Thymus (tissue), 14 donors: ENCODE measurements at places on chromosomes 1 and 21. TPM values are rescaled to one million over a fixed set of nuclear protein-coding genes. Genes with fewer than 3 reads are reported as not detected.

DSCAM gene
- total RNA-seq: 0.05 TPM

DNA sequence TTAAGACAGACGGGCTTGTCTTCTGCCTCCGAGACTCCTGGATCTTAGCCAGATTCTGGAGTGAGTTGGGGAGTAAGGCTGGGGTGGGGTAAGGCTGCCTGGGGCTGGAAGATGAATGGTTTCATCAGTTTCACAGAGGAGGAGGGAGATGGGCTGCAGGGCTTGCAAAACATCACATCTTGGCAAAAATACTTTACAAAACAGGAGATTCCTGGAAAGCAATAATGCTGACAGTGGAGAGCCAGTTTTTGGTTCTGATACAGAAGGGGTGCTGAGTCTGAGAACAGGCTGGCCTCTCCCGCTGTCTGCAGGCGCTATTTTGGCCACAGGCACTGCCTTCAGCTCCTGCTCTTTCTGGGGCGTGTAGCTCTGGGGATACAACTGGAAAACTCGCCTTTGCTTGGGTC is 83.4 kb upstream of the KCNE2 start:
- no peak for DNase-seq

- no peak for DNase-seq
Observed at GRCh38 chr21:46221664-46222435, 6.7 kb downstream of the LSS start.

DNA sequence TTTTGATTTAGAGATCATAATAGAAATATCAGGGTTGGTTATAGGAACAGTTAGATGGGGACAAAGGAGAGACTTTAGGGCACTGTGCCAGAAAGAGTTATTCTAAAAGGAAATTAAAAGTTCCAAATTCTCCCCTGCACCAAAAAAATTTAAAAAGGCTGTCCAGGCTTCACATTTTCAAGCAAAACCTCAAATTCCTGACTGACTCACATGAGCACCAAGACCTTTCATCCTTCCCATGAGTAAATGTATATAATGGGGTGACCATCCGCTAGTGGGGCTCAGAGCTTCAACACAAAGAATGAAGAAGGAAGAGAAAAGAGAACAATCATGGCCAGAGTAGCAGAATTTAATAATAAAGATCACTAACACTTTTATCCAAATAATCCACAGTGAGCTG is 131.6 kb upstream of the MROH9 start:
- DNase-seq: no peak

GRCh38 chr1:46284058-46284457 is 19.4 kb downstream of the LRRC41 start:
- no peak for DNase-seq

SHE gene
- total RNA-seq: 2.7 TPM

PRDX6 gene
- 88.1 TPM for total RNA-seq

DNA sequence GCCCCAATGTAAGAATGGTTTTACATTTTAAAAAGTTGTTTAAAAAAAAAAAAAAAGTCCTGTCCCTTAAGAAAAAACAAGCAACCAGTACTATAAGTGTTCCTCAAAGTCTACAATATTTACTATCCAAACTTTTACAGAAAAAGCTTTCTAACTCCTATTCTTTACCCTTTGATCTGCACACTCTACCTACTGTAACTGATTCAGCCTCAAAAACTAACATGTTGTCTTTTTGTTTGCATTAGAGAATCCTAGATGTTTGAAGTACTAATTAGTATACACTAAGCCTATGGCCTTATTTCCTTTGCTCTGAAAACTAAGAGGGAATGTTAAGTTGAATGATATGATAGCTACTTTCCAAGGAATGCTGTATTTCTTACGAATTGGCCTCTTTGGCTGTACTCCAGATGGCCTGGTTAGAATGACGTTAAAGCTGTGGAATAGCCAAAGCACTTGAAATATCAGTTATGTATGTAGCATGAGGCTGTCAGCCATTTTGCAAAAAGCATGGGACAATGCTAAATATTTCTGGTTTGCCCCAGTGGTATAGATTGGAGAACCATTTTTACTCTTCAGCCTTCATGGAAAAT is 234.8 kb downstream of the GPR52 start:
- no peak for DNase-seq

DNA sequence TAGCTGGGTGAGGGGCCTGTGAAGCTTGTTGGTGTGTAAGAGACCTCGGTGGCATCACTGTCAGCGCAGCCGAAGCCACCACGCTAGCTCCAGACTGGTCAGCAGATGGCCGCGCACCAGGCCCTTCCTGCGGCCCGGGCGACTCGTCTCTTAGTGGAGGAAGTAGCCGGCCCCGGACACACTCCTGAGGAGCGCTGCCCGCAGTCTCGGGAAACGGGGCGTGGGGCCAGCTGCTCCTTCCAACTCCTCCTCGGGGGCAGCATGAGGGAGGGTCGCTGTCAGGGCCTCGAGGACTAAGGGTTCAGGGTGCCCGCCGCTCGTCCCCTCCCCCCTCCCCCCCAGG is 20.4 kb downstream of the H3-3A start:
- DNase-seq: no peak

RUNX3 gene
- 4.9 TPM for total RNA-seq

LCE3D gene
- not detected for total RNA-seq

UBE2G2 gene
- total RNA-seq: 32.8 TPM

TDRD10 gene
- total RNA-seq: 0.47 TPM

DNA sequence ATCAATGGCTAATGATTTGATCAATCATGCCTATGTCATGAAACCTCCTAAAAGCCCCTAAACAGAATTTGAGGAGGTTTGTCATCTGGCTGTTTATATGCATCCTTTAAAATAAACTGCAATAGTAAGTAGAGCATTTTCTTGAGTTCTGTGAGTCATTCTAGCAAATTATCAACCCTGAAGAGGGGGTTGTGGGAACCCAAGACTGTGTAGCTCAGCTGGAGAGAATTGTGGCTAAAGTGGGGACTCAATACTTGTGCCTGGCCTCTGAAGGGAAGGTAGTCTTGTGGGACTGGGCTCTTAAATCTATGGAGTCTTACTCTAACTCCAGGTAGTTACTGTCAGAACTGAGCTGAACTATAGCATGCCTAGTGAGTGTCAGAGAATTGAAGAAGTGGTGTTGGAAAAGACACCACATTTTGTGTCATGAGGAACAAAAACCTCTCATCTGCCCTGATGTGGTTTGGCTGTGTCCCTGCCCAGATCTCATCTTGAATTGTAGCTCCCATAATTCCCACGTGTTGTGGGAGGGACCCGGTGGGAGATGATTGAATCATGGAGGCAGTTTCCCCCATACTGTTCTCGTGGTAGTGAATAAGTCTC is 402.4 kb downstream of the USH2A start:
- no peak for DNase-seq
